ENCODE measurements at places on chromosomes 11 and 22.

GRCh38 chr11:105046898-105047579, 1.9 kb upstream of the CARD16 start:
- no peak for DNase-seq

DNA sequence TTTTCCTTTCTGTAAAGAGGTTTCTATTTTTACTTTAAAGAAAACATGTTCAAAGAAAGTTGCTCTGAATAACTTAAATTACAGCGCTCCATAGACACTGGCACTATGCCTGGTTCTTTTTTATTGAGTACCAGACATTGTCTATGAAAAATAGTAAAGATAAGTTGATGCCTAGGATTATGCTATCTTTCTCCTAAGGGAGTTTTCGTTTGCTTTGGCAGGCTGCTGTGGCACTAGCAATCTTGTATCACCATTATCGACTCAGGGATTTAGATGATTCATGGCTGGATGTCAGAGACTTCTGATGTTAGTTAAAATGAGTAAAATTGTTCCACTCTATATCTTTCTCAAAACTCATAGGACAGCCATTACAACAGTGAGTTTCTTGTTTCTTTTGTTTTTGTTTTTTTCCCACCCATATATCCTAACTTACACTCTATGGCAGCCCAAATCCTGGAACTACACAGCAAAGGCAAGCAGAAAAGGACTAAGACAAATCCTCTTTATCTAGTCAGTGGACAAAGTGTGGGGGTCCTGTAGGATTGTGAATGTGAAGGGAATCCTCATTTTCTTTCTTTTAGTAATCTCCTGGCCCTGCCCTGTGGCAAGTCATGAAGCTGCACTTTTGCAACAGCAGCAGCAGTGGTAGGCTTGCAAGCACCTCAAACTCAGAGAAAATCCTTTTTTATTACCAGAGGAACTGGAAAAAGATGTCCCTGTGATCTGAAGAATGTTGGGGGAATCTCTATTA, 20.7 kb downstream of the SLN start:
- DNase-seq = no peak

DNA sequence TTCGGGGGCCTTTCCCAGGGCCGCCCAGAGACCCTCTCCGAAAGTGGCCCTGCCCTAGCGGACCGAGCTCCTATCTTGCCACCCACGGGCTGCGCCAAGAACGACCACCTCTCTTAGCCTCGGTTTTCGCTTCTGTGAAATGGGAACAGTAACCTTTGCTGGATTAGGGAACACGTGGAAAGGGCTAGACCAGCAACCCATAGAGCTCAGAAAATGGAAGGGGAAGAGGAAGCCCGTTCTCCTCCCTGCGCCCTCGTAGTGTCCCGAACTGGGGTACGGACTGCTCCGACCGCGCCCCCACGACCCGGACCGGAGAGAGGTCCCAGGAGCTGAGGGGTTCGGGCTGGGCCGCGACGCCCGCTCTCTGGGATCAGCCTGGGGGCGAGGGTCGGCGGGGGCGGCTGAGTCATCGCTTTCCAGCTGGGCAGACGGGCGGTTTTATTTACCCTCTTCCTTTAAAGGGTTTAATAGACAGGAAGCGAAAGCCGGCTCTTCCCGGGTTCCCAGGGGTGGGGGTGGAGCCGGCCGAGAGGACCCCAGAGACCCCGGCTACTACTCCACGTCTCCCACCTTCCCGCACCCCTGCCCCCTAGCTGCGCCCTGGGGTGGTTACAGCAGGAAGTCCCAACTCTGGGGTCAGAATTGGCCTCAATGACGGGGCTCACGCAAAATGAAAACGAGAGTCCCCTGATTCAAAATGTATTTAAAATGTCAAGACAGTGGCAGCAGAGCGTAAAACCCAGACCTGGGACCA, 907 bp upstream of the PHLDA2 start:
- DNase-seq = no peak

- DNase-seq = no peak
These were observed 282.6 kb downstream of the CADM1 start for GRCh38 chr11:115221461-115222069.

GRCh38 chr22:24063986-24064385, 52.9 kb downstream of the CABIN1 start:
- no peak for DNase-seq

DNA sequence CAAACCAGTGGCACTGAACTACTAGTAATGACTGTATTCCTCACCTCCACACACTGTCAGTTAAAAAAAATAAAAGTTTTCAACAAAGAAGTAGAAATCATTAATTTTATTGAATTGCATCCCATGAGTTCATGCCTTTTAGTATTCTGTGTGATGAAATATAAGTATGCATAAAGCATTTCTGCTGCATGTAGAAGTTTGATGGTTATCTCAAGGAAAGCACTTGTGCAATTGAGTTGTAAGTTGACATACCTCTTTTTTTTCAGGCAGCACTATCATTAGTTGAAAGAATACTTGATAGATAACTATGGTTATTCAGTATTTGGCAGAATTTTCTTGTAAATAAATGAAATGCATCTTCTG, 104.4 kb downstream of the STIM1 start:
- no peak for DNase-seq

DNA sequence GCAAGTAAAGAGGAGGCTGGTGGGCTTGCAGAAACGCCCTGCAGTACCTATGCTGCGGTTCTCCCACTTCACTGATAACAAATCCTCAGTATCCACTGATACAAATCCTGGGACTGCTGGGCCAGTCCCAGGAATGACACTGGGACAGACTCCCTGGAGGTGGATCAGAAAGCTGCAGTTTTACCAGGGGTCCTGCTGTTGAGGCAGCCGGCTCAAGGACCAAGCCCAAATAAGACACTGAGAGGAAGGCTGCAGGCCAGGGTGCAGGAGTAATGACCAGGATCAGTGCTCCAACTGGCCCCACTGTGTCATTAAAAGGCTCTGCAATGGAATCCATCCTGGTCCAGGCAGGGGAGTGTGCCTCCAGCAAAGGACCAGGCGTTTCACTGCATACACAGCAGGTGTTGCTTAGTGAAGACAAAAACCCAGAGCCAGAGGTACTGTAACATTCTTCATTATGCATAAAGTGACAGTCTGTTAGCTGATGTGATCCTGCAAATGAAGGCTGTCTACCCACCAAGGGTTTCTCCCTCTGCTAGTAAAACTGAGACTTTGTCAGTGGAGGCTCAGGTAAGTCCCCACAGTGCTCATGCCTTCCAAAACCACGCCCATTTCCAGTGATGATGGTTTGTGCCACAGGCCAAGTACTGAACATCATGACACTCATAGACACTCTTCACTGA, 1.4 kb upstream of the C22orf39 start:
- DNase-seq = no peak

DNA sequence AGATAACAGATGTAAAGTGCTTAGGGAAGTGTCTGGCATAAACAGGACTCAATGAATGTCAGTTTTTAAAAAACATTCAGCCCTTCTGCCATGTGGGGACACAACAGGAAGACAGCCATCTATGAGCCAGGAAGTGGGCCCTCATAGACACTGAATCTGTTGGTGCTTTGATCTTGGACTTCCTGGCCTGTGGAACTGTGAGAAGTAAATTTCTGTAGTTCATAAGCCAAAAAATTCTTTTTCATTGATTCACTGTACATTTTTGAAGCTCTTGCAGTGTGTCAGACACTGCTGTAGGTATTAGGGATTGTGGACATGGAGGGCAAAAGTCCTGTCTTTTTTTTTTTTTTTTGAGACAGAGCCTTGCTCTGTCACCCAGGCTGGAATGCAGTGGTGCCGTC, 188.6 kb downstream of the HIPK3 start:
- no peak for DNase-seq

GRCh38 chr11:96149743-96150555, 193.0 kb downstream of the MAML2 start:
- DNase-seq = no peak

DNA sequence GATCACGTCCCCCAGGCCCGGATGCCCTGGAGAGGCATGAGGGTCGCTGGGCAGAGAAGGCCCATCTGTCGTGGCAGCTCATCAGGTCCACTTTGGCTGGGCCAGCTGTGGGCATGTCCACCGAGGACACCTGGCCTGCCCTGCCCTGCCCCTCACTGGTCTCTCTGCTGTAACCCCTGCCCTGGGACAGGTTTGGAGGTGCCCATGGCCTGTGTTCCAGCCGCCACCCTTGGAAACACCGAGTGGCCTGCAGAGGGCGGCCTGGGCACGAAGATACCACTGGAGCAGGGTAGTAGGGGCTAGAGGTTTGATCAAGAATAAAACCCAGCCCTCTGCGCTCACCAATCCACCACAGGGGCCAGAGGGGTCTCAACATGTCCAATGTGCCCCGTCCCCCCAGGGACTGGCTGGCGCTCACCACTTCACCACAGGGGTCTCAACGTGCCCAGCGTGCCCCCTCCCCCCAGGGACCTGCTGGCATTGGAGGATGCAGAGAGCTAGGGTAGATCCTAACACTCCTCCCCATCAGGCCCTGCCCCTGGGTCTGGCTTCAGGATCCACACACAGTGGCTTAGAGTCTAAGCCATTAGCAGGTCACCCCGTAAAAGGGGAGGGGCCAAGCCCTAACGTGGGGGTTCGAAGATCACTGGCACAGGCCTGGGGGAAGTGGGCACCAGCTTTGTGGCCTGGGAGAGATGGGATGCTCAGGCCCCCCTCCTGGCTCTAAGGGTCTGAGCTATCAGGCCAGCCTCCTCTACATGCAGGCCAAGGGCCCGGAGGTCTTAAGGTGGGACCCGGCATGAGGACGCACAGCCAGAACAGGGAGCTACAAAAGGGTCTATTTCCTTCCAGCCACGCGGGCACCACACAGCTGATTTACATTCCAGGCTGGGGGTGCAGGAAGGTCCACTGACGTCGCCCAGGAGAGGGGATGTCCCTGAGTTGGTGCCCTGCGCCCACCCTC, 1.3 kb upstream of the HDAC10 start:
- DNase-seq = peak; percentile 44

DNA sequence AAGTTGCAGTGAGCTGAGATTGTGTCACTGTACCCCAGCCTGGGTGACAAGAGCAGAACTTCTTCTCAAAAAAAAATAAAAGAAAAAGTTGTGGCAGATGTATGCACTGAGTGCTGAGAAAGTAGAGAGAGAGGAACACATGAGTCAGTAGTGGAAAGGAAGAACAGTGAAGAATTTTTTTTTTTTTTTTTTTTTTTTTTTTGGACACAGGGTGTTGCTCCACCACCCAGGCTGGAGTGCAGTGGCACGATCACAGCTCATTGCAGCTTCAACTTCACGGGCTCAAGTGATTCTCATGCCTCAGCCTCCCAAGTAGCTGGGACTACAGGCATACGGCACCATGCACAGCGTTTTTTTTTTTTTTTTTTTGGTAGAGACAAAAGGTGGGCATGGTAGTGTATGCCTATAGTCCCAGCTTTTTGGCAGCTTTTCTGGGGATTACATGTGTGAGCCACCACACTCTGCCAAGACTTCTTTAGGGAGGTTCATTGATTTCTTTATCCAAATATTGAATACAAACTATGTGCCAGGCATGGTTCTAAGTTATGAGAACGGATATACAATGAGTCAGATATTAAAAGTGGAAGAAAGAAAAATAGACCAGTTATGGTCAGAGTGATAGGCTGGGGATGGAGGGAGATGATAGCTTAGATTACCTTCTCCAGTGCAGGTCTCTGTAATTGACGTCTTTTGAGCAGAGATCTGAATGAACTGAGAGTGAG, 62.0 kb downstream of the YAP1 start:
- DNase-seq = no peak

- no peak for DNase-seq
These were observed 78.8 kb downstream of the RELT start for GRCh38 chr11:73454987-73455386.

DNA sequence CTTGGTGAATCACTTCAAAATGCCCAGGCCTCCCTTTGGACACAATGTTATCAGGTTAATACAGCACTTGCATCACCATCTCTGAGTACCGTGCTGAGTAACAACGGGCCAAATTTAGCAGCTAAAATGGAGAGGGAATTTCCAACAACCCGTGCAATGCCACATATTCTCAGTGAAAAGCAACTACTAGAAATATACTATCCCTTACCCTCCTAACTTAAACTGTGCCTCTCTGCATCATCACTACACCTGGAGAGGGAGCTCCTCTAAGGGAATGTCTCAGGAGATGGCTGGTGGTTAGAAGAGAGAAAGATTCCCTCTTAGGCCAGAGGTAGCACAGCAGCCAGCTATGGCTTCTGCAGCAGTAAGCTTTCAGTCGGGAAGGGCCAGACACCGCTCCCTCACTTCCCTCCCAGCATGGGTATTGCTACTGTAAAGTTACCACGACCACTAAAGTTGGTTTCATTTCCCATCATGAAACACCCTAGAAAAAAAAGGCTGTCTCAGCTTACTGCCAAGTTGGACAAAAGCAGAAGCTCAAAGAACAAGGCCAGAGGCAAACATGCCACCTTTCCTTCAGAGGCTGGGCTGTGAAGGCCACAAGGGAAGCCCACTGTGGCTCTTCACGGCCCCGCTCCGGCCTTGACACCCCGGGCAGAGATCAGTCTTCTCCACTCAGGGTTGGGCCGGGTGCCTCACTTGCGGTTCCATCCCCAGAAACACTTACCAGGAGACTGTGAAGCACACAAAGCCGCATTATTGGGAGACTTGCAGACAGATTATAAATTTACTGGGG, 3.9 kb downstream of the MAML2 start:
- no peak for DNase-seq

- DNase-seq = no peak
These were observed 41.4 kb downstream of the AMPD3 start for GRCh38 chr11:10496296-10496936.

GRCh38 chr11:58613228-58613627, 9.2 kb upstream of the CNTF start:
- no peak for DNase-seq

Measured in stimulated activated CD8-positive, alpha-beta memory T cell treated with anti-CD3 and anti-CD28 coated beads, Interleukin-2, amount 100 ng/mL, for 1 hour (primary cell).